Fibroblast of lung (primary cell): ENCODE measurements at places on chromosomes 11 and 22.

DNA sequence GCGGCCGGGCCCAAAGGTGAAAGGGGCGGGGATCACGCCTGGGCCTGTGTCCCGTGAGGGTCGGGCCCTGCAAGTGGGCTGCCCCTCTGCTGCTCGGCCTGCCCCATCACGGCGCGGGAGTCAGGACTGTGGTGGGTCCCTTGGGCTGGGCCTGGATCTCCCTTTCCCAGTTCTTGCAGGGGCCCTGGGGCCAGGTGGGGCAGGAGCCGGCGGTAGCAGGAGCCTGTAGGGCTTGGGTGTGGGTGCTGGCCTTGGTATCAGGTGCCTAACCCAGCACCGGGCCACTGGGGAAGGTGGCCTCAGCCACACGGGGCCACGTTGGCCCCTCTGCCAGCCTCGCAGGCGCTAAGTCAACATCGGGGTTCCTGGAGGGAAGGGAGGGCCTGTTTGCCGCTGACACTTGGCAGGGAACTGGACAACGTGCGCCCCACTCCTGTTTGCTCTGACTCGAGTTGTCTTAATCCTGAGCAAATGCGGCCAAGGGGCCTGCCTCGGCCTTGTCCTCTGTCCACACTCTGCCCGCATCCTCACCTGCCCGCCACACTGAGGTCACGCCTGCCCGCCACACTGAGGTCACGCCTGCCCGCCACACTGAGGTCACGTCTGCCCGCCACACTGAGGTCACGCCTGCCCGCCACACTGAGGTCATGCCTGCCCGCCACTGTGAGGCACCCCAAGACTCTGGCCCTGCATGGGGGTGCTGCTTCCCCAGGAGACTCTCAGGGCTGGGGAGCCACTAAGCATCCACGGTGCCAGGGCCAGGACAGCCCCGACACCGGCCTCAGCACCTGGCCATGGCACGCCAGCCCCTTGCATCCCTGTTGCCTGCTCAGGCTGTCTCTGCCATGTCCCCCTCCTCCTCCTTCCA is 14.2 kb upstream of the MUC5B start:
- DNase-seq = no peak

DNA sequence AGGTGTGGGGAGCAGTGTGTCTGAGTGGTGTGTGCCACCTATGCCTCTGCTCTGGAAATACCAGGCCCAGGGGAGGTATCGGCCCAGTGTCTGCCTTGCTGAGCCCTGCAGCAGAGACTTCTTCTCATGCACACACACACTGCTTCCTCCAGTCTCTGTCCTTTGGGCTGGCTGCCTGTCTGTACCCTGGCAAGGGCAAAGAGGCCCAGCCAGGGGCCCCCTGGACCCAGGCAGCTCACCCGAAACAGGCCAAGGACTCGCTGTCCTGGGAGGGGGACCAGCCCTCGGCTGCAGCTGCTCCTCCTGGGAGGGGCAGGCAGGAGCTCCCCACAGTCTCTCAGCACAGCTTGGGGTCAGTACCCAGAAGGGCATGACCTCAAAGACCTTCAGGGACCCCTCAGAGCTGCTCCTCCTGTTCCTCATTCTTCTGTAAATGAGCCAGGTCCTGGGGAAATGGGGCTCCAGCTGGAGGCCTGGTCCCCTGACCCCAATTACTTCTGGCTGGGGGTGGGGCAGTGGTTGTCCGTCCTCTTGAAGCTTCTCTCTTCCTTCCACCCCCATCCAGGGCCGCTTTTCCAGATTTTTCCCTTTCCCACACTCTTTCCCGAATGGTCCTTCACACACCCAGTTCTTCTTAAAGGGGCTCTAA is 24.5 kb upstream of the ALX4 start:
- no peak for DNase-seq

- DNase-seq = peak; percentile 51
These were observed 15.6 kb downstream of the KIAA1671 start for GRCh38 chr22:24968066-24968561.

GRCh38 chr11:704781-705645 is 1.0 kb upstream of the EPS8L2 start:
- no peak for DNase-seq

DNA sequence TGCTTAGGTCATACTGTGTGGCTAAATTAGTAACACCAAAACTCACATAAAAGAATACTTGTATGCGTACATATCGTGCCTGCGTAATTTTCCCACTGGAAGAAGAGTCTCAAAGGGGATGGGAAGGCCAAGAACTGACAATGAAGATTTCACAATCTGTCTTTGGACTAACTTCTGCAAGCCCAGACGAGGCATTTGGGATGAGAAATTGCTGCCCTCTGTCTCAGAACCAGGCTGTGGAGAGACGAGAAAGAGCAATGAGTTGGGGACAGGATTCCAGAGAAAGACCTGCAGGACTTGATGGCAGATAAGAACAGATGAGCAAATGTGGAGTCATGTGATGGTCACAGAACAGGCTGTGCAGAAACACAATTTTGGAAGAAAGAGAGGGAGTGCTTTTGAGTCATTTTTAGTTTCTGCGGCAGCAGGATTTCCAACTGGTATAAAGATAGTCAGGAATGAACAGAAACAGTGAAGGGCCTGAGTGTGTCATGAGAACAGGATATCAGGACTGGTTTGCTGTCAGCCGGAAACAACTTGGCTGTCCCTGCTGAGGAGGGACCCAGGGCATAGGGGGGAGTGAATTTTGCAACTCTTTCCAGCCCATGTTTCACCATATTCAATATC is 82.7 kb upstream of the CTSC start:
- DNase-seq = peak; percentile 55
